ENCODE measurements at places on chromosomes 1 and 21.

GRCh38 chr21:37220433-37220980 is 46.6 kb downstream of the VPS26C start:
- peak; percentile 16 for DNase-seq

GRCh38 chr1:184485751-184486723 is 99.2 kb downstream of the C1orf21 start:
- DNase-seq = no peak

GRCh38 chr1:21305155-21305899 is 15.1 kb upstream of the ECE1 start:
- DNase-seq = no peak

DNA sequence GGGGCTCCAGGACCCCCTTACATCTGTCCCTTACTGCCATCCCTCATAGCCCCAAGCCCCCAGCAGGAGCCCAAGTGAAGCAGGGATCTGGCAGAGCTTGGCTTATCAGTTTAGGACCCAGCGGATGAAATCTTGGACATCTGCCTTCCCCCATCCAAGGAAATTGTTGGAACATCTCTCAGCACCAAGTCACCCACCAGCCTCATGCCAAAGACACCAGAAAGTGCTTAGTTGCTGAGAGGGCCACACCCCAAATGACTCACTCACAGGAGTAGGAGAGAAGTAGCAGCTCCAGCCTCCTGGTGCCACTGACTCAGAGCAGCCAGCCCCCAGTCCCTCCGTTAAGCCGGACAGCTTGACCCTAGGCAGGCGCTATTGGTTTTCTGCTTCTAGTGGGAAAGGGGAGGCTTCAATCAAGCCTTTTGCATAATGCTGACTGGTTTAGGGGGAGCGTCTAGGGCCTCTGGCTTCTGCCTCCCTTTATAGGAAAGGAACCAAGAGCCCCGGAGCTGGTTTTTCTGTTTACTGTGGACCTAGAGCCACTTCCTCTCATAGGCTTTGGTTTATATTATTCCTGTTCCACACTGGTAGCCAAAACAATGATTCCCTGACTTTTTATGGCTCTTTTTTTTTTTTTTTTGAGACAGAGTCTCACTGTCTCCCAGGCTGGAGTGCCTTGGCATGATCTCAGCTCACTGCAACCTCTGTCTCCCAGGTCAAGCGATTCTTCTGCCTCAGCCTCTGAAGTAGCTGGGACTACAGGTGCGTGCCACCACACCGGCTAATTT is 114.2 kb upstream of the IPO9 start:
- DNase-seq = no peak

GRCh38 chr1:99348397-99349132 is 84.3 kb downstream of the PLPPR4 start:
- DNase-seq = no peak

DNA sequence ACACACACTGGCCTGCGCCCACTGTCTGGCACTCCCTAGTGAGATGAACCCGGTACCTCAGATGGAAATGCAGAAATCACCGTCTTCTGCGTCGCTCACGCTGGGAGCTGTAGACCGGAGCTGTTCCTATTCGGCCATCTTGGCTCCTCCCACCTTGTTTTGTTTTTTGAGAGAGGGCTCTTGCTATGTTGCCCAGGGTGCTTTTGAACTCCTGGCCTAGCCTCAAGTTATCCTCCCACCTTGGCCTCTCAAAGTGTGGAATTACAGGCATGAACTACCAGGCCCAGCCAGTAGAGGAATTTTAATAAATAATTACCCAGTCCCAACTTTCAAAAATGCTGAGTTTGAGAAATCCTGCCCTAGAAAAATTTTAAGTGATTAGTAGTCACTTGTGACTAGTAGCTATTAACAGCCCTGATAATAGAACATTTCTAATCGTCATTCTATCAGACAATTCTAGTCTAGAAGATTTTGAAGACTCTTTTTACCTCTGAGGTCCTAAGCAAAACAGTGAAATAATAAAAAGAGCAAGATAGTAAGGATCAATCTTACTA is 30.9 kb upstream of the SLC35D1 start:
- DNase-seq = no peak
